Calu3 (cell line): ENCODE measurements at places on chromosomes 16 and 17. TPM values are rescaled to one million over a fixed set of nuclear protein-coding genes. Genes with fewer than 3 reads are reported as not detected.

- H3K4me1 ChIP-seq: peaks cover 3% of the 10 kb centered on the region
- DNase-seq: no peak
- H3K27ac ChIP-seq: no peak overlapping the region
- no peak overlapping the region for H3K4me3 ChIP-seq
- no peaks in the 10 kb centered on the region for H3K27me3 ChIP-seq
Observed at GRCh38 chr16:58389724-58390123, 2.5 kb upstream of the GINS3 start.

The SCPEP1 gene
- 17.6 and 20.2 TPM in 2 replicates for total RNA-seq

- H3K4me1 ChIP-seq: no peaks in the 10 kb centered on the region
- H3K4me3 ChIP-seq: no peak overlapping the region
Observed at GRCh38 chr16:50559342-50559741, 11.1 kb downstream of the NKD1 start.

DNA sequence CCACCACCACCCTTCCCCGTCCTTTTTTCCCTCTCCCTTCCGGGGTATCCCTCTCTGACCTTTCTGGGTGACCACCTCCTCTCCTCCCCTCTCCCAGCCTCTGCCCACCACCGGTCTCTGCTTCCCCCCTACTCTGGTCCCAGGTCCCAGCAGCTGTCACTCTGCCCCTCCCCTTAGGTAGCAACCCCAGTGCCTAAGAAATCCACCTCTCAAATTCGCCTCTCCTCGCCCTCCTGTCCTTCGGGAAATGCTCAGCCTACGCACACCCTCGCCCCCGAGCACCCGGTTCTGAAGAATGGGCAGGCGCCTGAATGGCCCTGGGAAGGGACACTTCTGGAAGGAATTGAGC is 775 bp upstream of the SP6 start:
- peaks cover 22% of the 10 kb centered on the region for H3K4me1 ChIP-seq
- peak overlapping the region; percentile 75 for H3K4me3 ChIP-seq

The TBC1D3C gene
- not detected in 2 replicates for total RNA-seq
